GM13976 (cell line): ENCODE measurements at places on chromosomes 16 and 17.
A peak's percentile ranks its signal among the peaks of the same experiment; 100 is the strongest.

DNA sequence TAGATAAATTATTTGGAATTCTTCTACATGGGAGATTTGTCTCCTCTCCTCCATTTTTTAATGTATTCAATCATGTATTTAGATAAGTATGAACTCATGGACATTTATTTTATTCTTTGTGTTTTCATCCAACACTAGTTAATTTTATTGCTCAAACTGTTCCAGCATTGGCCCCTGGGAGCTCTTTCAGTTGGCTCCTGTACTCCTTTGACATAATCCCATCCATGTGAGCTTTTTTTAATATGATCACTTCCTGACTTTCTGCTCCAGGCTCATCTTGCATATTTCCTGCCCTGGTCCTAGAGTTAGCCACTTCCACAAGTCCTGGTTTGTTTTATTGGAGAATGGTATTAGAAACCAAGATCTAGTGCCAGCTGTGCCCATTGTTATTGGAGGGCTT is 419.0 kb upstream of the CDH11 start:
- no peak for DNase-seq

GRCh38 chr17:74943808-74944522 is 8.3 kb downstream of the OTOP3 start:
- DNase-seq: no peak

GRCh38 chr17:78351449-78352006 is 8.3 kb downstream of the SOCS3 start:
- no peak for DNase-seq

DNA sequence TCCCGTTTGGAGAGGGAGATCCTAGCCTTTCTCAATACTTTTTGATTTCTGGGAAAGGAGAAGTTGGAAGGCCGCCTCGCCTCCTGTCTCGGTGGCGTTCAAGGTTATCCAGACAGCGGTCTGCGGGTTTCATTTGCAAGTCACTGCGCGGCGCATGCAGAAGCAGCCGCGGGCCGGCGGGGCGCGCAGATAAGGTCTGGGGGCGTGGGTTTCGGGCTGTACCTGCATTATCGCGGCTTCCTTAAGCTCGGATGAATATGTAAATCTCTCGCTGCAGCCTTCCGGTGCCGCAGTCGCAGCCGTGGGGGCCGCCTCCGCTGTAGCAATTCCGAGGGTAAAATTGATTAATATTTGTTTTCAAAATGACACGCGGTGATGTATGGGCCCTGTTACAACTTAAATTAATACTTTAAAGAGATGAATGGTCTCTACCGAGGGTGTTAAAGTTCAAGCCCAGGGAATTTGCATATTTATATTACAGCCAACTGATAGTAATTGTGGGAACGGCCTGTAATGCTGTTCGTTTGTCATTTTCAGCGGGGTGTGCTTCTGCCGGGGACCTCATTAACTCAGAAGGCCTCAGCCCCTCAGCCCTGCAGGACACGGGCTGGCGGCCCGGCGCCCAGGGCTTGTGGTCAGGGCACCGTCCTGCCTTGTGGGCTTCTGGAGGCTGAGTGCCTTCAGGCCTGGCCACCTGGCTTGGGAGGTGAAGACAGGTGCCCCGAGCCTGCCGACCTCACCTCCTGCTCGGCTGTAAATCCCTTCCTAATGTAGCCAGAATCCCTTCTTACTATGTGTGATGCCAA is 99.4 kb downstream of the CYLD start:
- peak; percentile 56 for DNase-seq

DNA sequence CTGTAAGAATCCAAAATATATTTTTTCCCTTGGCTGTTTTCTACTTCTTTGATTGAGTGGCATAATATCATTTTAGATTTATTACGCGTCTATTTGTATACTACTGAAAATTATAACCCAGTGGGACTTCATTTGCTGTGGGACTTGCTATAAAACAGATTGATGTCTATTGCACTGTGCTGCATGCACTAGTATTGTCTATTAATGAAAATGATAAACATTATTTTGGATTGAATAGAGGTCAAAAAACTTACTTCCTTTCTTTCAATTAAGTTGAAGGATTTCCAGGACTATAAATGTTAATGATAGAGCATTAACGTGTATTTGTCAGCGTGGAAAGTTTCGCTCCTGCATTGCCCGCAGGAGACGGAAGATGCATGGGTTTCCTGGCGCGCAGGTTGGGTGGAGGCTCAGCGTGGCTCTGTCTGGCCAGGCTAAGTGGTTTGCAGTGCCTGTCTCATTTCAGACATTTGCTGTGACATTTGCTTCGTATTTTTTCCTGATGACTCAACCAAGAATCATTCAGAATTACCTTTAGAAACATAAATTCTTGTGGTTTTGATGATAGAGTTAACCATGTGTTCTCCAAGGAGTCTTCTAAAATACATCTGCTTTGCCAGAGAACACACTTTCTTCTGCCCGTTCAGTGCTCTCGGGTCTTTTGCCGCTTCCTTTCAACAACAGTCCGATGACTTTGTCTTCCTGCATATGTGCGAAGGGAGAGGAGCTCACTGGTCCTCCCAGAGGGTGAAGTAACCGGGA is 216.7 kb downstream of the RPTOR start:
- no peak for DNase-seq

- DNase-seq: no peak
Observed at GRCh38 chr17:42562388-42563142, 617 bp downstream of the COASY start.

DNA sequence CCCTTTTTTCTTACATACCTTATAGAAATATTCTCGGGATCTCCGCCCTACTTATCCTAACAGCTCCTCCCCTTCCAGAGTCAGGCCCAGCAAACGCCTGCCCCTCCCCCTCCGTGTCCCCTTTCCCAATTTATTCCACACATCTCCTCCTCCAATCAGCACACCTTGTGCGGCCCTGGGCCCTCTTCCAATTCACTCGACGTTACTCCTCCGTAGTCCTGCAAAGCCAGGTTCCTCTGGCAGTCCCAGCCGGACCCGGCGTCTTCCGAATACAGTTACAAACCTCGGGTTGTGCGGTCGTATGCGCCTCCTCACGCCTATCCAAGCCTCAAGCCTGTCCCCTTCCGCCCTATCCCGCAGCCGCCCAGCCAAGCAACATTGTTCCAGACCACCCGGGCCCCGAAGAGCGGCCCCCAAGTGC is 677 bp downstream of the CBX1 start:
- no peak for DNase-seq

GRCh38 chr16:31868691-31869167 is 4.9 kb upstream of the ZNF267 start:
- peak; percentile 61 for DNase-seq

DNA sequence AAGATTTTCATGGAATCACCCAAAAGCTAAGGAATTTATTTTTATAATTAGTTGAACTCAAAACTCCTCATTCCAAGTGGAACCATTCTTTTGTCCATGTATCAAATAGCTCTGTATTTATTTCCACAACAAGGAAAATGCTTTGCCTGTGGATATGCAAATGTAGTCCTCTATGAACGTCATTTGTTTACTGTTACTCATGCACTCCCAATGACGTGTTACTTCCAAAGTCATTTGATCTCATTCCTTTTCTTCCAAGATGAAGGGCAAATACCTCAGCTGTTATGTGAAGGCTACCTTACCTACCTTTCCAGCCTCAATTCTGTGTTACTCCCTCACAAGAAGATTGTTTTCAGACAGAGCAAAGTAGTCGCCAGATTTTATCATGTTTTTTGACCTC is 83.7 kb downstream of the ITFG1 start:
- no peak for DNase-seq

- DNase-seq: no peak
Observed at GRCh38 chr17:82280537-82280936, 7.0 kb upstream of the CSNK1D start.

- DNase-seq: no peak
Observed at GRCh38 chr16:85663891-85664321, 24.8 kb downstream of the GINS2 start.

DNA sequence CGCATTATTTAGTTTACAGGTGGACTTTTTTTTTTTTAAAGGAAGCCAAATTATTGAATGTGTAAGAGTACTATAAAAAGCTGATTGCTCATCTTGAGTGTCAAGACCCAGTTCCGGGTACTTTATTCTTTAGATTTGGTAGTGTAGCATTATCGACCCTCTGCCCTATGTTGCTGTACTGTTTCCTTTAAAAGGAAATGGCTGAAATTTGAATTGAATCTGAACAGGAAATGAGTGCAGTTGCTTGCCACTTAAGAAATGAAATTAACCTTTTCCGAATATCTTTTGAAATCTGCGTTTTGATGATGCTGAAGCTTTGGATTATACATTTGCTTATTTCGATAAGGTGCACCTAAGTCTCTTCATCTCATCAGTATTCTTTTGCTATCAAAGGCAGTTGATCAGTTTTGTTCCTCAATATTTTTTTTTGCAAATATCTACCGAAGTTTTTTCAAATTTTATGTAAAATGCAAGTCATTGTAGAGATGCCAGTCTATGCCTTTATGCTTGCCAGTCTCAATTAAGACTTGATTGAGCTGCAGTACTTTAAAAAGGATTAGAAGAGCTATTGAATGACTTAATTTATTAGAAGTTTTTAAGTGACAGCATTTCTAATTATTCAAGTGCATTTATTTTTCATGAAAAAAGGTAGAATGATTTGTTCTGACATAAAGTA is 1.8 kb downstream of the GGNBP2 start:
- DNase-seq: no peak

DNA sequence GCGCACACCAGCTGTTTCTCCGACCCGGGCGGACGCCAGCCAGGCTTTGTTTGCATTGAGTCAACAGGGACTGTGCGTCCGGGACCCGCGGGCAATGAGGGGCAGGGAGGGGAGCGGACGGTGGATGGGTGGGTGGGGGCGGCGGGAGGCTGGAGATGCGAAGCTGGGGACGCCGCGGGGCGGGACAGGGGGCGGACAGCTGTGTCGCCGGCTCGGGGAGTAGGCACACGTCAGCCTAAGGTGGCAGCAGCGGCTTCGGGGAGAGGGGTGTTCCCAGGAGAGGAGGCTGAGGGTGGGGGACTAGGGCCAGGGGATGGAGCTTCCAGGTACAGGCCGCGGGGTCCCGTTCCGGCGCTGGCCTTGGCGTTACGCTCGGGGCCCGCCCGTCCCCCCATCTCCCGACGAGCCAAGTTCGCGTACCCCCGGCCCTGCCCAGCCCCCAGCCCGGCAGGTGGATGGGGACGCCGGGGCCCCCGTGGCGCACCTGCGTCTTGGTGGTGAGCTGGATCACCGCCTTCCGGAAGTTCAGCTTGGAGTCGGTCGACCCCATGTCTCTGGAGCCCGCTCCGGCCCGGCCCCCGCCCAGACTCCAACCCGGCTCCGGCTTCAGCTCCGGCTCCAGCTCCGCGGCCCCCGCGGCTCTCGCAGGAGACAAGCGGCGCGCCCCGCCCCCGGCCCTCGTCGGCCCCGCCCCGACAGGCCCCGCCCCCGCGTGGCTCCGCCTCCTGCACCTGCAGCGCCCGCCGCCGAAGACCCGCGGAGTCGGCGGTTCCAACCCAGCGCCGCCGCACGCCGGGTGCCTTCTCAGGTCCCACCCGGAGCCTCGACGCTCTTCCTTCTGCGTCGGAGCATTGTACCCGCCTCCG is at the start of gene HID1:
HID1 (minus strand) TSS at position 653 of the 866 bp plus-strand sequence; CDS start at position 550, 103 bp downstream.
- peak; percentile 90 for DNase-seq

DNA sequence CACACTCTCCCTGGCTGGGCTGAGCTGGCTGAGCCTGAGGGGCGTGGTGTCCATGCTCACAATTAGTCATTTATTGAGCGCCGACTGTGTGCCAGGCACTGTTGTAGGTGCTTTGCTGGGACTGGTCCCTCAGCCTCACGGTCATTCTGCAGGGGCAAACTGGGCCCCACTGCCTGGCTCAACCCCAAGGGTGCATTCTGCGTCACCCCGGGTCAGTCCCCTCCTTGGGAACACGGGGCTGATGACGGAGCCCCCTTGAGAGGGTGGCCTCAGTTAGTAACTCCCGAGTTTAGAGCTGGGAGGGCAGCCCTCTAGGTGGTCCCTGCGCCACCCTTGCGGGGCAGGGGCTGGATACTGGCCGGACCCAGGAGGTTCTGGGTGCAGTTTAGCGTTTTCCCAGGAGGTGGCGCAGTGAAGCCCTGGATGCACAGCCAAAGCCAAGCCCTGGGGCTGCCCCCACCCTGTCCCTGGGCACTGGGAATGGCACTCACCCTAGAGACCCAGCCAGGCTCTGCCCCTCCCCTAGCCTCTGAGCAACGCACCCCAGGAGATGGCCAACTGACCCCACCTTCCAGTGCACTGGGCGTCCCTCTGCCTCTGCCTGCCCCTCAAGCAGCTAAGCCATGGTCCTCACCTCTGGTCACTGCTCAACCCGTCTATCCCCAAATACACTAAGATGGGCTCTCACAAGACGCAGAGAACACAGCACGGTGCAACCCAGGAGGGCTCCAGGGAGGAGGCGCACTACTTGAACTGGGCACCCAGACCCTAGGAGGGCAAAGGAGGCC is 243.2 kb upstream of the GSE1 start:
- DNase-seq: peak; percentile 86

GRCh38 chr17:29677221-29677791 is 54.6 kb upstream of the CORO6 start:
- no peak for DNase-seq

DNA sequence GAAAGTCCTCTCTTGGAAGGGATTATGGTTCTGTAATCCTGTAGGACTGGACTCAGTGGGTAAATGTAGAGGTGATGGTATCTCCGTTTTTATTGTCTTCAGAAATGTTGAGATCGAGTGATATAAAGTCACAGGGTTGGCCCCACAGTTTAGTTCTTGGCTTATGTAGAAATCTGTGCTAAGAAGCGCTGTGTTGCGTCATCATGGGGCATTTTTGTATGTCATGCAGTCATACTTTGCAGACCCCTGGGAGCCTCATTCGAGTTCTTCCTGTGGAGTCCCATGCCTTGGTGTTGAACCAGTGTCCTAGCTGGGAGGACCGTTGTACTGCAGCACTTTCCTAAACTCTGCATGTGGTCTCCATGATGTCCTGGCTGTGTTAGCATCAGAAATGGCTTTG is 619.7 kb downstream of the MAF start:
- no peak for DNase-seq

DNA sequence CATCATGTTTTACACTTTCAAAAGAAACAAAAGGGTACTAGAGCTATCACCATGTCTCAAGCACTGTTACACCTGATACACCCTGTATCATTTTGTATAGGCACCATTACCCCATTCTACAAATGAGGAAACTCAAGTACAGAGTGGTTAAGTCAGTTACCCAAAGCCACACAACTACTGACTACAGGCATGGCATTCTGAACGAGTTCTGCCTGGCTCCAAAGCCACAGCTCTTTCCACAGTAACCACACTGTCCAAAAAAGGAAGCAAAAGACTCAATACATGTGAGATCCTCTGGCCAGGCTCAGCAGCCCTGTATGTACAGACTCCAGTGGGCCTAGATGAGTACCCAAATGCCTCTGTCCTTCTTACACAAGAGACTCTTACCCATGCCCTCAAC is 4.7 kb downstream of the DYNC1LI2 start:
- no peak for DNase-seq

- DNase-seq: peak; percentile 77
Observed at GRCh38 chr17:68011199-68011665, 15.0 kb upstream of the C17orf58 start.

GRCh38 chr17:51914577-51914976 is 243.9 kb downstream of the CA10 start:
- no peak for DNase-seq

GRCh38 chr17:65742403-65743307 is 181.2 kb upstream of the AXIN2 start:
- no peak for DNase-seq
